ENCODE measurements at places on chromosomes 13 and 19.

- peak; percentile 59 for DNase-seq
These were observed 107.5 kb downstream of the KLF12 start for GRCh38 chr13:74026753-74027152.

- no peak for DNase-seq
These were observed 243.1 kb upstream of the NBEA start for GRCh38 chr13:34698945-34699344.

DNA sequence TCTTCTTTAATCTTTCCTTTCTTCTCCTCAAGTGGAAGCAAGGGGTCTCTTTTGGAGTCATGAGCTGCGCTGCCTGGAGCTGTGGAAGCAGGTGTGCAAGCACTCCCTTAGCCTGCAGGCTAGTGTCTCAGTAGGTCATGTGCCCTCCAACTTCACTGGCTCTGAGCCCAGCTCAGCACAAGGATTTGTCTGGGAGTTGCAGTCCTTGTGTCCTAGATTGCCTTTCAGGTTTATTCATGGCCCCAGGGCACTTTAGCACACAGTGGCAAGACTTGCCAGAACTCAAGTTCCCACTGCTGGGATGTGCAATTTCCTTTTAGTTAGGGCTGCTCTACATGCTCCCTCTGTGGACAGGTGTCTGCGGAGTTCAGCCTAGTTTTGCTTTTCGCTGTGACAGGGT lies 211.7 kb downstream of the LIG4 start:
- no peak for DNase-seq

DNA sequence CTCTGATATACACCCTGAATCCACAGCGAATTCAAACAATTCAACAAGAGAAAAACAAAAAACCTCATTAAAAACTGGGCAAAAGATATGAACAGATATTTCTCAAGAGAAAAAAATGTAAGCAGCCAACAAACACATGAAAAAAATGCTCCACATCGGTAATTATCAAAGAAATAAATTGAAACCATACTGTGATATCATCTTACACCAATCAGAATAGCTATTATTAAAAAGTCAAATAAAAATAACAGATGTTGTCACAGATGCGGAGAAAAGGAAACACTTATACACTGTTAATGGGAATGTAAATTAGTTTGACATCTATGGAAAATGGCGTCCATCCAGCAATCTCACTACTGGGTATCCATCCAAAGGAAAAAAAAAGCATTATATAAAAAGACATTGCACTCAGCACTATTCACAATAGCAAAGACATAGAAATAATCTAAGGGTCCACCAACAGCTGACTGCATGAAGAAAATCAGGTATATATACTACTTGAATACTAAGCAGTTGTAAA lies 1495.0 kb upstream of the PCDH20 start:
- no peak for DNase-seq

DNA sequence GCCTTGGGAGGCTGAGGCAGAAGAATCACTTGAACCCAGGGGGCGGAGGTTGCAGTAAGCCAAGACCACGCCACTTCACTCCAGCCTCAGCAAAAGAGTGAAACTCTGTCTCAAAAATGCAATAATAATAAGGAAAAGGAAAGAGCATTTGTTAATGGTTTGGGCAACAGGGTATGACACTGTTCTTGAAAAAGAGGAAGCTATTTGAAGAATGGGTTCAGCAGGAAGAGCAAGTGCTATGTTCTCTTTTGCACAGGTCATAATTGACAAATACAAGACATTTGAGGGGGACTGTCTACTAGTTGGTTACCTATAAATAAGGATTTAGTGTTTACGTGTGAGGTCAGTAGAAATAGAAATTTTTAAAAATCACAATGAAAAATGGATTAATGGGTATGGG lies 218.3 kb downstream of the DCT start:
- no peak for DNase-seq

Measured in T follicular helper cell (primary cell).